Spleen (tissue), 13 donors: ENCODE measurements at places on chromosomes 7 and 10.

DNA sequence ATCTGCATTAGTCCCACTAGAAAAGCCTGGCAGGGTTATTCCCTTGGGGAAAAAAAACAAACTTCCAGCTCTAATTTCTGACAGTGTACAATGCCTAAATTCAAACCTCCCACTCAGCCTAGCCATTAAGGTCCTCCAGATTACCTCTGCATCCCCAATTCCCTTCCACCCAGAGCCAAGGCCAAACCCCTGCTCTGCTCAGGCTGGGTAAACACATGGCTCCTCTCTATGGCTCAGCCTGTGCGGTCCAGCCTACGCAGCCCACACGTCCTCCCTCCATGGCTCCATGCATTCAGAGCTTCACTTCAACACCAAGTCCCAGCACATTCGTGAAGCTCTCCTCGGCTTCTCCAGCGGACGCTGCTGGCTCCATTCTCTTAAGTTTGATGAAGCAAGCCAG lies 5.2 kb downstream of the DLG5 start:
- DNase-seq, result no peak

- no peak for DNase-seq
Measured at GRCh38 chr10:58341947-58342346, 7.1 kb downstream of the UBE2D1 start.

- no peak for DNase-seq
Measured at GRCh38 chr7:30849565-30849964, 62.1 kb upstream of the AQP1 start.

GRCh38 chr7:26156451-26157420 lies 4.7 kb downstream of the NFE2L3 start:
- DNase-seq, result no peak

- no peak for DNase-seq
Measured at GRCh38 chr7:2218444-2218785, 14.3 kb downstream of the MAD1L1 start.

DNA sequence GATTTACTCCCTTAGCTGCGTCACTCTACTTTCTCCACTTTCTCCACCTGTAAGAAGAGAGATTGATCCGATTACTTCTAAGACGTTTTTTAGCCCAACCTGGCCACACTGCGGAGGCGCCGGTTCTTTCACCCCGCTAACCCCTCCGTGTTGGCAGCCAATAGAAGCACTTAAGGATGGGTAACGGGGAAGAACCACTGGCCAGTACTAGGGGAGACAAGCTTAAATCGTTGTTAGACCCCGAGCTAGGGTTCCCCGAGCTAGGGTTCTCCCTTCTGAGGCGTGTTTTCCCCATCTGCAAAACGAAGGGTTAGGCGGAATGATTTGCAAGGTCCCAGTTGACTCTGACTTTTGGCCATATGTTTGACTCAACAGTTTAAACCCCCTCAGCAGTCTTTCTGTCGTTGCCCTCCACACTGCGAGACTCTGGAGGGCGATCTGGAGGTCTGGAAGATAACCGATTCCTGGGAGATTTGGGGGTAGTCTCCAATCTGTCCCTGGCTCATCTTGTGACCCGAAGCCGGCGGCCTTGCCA lies 644 bp downstream of the UMAD1 start:
- no peak for DNase-seq

GRCh38 chr10:52703898-52704297 lies 68.7 kb downstream of the MBL2 start:
- no peak for DNase-seq

DNA sequence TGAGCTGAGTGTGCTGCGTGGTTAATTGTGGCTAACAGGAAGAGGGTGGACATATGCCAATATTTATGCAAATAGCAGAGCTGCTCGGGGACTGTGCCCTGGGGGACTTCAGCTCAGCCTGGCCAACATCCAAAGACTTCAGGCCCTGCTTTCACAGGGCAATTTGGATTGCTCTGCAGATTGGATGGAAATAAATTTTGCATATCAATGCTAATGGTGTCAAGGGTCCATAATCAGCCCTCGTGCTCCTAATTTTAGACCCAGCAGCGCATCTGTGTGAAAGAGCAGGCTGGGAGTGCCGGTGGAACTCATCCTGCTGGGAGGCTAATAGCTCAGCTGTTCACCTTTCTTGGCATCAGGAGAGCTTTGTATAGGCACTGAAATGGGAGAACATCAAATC lies 270.1 kb downstream of the TCERG1L start:
- DNase-seq, result peak; percentile 18

GRCh38 chr10:101087965-101088364 lies 26.2 kb downstream of the KAZALD1 start:
- no peak for DNase-seq

DNA sequence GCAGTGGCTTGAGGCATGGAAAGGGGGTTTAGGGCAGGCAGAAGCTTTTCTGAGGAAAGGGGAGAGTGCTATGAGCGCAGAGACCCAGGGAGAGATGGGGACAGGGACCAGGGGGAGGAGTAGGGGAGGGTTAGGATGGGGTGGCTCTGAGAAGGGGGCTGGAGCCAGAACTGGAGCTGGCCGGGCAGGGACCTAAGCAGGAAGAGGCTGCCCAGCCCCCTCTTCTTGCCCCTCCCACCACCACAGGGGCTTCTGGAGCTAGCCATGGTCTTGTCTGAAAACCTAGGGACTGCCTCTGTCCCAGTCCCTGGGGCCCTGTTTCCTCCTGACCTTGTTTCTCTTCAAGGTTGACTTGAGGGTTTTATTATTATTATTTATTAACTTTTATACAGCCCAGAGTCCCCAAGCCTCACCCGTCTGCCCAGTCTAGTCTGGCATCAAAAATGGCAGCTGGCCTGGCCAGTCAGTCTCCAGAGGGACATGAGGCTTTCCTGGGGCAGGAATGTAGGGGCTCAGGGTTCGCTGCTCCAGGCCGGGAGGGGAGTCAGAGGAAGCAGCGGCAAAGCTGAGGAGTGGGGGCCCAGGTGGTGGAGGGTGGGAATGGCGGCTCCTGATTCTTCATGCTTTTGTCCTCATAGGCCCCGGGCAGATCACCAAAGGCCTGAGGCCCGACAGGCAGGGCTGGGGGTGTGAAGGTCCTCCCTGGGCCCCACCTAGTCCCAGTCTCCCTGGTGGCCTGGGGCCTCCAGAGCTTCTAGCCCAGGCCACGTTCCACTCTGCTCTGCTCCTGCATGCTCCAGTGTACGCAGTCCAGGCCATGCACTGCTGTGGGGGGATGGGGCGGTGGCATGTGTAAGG lies 5.7 kb downstream of the TRIM8 start:
- peak; percentile 74 for DNase-seq

DNA sequence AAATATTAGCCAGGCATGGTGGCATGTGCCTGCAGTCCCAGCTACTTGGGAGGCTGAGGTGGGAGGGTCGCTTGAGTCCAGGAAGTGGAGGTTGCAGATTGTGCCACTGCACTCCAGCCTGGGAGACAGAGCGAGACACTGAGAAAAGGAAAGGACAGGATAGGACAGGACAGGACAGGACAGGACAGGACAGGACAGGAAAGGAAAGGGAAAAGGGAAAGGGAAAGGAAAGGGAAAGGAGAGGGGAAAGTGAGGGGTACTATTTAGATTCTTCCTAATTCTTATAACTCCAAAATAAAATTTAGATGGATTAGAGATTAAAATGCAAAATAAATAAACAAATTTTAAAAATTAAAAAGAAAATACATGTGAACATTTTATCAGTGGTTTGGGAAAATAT lies 58.7 kb downstream of the PIK3AP1 start:
- DNase-seq, result no peak

GRCh38 chr7:142451296-142451695 lies 193.4 kb upstream of the PRSS58 start:
- no peak for DNase-seq

- no peak for DNase-seq
Measured at GRCh38 chr7:95398155-95398940, 2.2 kb upstream of the PON3 start.

DNA sequence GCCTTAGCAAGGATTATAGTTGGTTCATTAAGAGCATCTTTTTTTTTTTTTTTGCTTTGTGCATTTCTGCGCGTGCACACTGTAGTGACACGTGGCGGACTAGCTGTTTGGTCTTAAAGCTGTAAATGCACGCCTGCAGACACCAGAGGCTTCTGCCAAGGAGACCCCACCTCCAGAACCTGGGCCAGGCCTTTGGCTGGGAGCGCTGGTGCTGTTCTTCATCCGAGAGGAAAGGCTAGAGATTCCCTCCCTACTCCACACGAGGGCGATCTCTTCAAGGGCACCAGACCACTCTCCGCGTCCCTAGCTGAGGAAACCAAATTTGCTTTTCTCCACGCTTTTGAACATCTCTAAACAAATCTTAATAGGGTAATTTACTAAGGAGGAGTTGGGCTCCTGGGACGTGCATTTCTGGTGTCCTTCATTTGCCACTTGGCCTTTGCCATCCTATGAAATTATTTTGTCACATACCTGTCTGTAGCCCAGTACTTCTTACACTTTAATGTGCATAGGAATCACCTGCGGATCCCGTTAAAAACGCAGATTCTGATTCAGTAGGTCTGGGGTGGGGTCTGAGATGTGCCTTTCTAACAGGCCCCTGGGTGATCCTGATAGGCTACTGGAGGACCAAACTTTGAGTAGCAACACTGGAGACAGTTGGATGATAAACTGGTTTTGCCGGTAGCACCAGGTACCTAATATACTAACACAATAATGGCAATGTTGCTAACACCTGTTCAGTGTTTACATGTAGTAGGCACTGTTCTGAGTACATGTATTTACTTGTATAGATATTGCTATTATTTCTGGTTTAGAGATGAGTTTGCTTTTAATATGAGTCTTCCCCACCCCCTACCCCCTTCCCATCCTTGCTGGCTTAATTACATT lies 1.3 kb upstream of the SLC26A5 start:
- no peak for DNase-seq

- no peak for DNase-seq
Measured at GRCh38 chr10:61061923-61062504, 118.0 kb upstream of the RHOBTB1 start.

DNA sequence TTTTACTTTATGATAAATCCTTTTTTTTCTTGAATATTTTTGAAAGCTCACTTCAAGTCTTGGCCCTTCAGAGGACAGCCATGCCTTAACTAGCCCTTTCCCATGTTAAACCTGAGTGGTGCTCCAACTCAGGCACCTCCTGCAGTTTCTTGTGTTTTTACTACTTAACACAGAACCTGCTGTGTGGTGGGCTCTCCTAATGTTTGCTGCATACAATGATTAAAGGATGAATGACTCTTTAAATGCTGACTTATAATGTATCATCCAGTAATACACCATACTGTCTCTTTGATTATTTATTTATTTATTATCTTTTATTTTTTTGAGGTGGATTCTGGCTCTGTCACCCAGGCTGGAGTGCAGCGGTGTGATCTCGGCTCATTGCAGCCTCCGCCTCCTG lies 179.4 kb downstream of the SEMA3E start:
- DNase-seq, result no peak

DNA sequence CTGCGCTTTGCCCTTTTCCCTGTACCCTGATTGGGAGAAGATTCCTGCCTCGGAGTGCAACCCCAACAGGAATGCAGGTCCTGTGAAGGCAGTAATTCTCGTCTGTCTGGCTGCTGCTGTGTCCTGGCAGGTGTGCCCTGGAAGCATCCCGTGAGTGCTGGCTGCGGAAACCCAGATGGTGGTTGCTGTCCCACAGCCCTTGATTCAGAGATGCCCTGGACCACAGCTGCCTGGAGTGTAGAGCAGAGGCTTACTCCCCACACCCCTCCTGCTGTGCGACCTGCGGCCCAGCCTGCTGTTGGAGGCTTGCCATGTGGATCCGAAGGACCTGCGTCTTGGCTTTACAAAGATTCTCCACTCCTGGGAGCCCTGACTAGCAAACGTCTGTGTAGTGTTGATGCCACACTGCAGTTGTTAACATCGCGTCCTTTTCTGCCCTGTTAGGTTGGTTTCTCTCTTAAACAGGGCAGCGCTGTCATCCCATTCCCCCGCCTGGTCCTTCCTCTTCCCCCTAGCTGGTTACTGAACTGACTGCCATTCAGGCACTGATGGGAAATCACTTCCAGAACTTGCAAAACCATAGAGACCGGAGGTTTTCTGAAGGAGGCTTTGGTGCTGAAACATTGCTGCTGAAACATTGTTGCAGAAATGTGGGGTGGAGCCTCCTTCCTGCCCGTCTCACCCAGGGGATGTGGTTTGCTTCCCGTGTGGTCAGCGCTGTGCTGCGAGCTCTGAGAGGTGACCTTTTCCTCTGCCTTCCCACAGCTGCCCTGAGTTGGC lies 53.3 kb downstream of the DNAJB6 start:
- peak; percentile 89 for DNase-seq

GRCh38 chr7:124552217-124552616 lies 213.4 kb downstream of the GPR37 start:
- no peak for DNase-seq

DNA sequence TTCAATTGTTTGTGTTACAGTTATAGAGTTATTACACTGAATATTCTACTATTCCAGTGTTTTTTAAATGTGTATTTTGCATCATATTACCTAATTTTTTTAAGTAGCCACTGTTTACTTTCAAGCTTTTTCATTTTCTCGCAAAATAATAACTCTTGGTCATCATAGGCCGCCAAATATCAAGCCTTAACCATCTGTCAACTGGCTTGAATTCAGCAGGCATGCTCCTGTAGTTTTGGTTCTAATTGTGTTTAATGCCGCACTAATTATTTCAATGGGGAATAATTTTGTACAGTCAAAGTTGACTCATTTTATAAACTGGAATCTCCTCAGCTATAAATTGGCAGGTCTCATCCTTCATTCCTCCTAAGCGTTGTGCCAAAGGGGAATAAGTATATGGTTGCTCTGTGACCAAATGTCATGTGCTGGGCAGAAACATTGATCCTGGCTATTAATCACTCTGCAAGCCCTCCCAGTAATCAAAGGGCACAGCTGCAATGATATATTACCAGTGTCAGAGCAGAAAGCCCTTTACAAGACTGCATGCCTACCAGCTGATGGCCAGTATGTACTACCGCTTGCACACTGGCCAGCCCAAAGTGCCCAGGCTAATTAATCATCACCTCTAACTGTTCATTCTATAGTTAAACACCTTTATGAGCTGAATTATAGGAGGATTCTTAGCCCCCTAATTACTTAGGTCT lies 74.8 kb downstream of the SKAP2 start:
- DNase-seq, result no peak

GRCh38 chr10:89025453-89025852 lies 34.9 kb downstream of the FAS start:
- no peak for DNase-seq

DNA sequence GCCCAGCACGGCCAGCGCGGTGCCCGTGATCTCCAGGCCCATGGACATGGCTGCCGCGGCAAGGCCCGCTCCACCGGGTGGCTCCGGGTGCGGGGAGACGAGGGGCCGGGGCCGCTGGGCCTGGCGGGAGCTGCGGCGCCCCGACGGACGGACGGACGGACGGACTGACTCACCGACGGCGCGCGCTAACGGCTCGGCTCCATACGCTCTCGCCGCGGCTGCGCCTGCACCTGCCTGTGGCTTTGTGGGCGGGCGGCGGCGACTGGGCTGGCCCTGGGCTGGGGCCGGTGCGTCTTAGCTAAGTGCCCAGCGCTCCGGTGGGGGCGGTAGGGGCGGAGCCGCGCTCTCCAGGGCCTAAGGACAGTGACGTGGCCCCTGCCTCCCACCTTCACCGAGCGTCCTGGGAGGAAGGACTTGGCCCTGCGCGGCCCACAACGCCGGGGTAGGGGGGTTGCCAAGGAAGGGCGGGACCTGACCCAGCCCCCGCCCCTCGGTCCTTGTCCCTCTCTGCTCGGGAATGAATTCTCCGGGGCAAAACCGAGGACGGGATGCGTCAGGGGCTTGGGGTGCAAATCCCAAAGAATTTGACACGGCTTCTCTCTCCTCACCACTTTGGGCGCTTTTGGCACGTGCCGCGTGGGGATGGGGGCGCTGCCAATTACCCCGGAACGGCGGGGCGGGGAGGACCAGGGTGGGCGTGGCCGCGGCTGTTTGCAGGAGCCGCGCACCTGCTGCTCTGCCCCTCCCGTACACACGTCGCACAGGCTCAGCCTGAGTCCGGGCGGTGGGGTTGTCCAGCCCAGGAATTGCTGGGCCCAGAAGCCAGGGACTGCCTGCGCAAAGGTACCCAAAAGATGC lies at the start of gene CLDN3:
CLDN3 (minus strand) TSS at position 269 of the 858 bp plus-strand sequence; CDS start at position 48, 221 bp downstream.
- no peak for DNase-seq
